Stimulated activated CD4-positive, alpha-beta T cell treated with anti-CD3 and anti-CD28 coated beads, Interleukin-4, amount 100 ng/mL, for 48 hours (primary cell): ENCODE measurements at places on chromosomes 2 and 18.

- DNase-seq: no peak
These were observed 417.6 kb upstream of the LINC00305 start for GRCh38 chr18:64566456-64566855.

DNA sequence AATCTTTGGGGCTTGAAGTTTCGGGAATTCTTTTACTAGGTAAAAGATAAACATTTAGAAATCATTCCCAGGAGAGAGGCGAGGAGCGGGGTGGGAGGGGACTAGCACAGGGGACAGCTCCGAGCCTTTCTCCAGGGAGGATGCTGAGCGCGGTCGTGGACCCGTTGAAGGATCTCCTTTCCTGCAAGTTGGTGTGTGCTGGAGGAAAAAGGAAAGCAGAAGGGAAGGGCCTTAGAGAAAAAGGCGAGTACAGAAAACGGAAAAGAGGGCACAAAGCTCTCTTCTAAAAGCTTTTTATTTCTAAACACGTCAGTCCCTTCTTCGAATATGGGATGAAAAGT, 640 bp downstream of the SLC39A6 start:
- no peak for DNase-seq

DNA sequence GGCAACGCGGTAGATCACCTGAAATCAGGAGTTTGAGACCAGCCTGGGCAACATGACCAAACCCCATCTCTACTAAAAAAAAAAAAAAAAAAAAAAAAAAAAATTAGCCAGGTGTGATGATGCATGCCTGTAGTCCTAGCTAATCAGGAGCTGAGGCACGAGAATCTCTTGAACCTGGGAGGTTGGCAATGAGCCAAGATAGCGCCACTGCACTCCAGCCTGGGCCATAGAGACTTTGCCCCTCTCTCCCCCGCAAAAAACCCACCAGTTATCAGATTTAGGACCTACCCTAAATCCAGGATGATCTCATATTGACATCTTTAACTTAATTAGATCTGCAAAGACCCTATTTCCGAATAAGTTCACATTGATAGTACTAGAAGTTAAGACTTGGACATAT, 29.2 kb upstream of the LDAH start:
- DNase-seq: no peak

DNA sequence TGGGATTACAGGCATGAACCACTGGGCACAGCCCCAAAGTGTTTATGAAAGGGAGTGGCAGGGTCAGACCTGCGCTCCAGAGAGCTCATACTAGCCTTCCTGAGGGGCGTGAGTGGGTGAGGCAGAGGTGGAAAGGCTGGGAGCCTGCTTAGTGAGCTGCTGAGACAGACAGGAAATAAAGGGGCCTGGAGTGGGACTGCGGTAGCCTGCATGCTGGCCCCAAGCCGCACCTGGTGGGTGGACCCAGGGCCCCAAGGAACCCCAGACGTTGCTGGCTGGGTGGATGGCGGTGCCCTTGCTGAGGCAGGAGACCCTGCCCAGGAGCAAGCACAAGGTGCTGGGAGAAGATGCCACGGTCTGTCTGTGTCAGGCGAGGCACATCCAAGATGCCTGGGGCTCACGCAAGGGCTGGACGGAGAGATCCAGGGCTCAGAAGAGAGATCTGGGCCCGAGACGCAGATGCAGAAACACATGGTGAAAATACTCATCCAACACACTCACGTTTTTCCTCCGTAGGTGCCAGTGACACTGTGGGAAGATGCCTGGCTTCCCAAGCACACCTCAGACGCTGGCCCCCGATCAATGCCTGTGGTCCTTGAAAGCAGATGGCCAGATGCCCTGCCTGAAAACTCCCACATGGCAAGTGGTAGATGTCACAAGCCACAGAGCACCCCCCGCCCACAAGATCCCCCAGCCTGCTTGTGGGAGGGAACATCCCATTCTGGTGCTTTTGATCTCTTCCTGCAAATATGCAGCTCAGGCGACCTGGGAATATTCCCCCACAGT, 151.1 kb downstream of the GLI2 start:
- DNase-seq: no peak

DNA sequence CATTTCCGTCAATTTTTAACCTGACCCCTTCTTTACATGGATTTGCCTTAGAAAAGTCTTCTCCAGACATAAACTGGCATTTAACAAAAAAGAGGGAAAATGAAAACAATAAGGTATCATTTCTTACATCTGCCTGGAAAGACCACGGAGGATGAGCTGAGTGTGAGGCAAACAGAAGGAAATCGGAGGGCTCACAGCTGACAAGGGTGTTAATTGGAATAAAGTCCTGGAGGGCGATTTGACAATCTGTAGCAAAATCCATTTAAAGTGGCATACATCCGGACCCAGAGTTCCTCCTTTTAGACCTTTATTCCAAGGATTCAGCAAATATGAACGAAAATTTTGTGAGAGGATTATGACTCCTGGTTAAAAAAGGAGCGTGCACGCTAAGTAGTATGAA, 179.7 kb upstream of the COPS8 start:
- DNase-seq: no peak

DNA sequence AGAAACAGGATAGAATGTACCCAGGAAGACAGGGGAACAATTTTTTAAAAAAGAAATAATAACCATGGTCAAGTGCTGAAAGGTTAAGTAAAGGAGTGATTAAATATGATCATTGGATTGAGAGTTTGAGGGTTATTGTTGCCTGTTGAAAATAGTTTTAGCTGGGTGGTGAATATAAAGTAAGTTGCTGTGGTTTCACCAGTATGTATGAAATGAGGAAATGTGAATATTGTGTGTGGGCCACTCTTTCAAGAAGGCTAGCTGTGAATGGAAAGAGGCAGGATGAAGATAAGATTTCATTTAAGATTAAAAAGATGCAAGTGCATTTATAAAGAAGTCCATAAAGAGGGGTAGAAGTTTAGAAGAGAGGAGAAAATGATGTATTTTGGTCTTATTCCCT, 53.8 kb downstream of the GULP1 start:
- no peak for DNase-seq

DNA sequence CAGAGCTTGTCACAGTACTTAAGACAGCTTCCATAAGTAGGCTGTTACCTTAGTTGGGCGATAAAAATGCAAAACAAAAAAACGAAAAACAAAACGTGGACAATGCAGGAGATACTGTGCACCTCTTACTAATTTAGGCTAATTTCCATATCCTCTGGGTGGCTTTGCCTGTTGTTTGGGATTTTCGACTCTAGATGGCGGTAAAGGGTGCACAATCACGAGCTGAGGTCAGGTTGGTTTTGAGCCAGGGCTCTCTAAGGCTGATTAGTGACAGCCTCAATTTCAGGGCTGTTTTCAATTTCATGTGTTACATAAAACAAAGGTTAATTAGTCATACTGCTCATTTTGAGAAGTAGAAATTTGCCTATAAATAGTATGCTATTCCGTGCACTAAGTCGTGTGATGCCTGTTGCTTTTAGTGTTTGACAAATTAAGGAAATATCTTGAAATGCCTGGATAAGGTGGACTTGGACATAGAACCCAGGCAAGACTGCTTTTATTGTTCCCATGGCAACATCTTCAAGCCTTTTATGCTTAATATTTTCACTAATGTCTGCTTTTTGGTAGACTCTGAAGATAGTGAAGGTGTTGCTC, 493.1 kb downstream of the SOCS6 start:
- peak; percentile 44 for DNase-seq

DNA sequence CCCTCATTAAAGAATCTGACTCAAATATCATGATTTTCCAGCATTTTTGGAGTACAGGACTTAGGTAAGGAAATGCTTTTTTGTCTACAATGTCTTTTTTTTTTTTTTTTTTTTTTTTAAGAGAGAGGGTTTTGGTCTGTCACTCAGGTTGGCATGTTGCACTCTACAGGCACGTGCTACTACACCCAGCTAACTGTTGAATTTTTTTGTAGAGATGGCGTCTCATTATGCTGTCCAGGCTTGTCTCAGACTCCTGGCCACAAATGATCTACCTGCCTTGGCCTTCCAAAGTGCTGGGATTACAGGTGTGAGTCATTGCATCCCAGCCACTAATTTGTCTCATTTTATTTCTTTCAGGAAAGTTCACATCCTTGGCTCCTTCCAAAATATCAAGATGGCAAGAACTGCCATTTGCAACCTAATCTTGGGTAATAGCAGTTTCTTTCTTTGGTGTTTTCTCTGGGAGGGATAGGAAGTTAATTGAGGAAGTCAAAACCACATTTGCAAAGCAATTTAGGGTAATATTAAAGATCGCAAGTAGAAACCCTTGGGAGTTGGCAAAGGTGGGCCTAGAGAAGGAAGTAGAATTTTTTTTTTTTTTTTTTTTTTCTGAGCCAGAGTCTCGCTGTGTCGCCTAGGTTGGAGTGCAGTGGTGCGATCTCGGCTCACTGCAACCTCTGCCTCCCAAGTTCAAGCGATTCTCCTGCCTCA, 15.5 kb downstream of the PNO1 start:
- DNase-seq: no peak

GRCh38 chr2:240857039-240858008, 11.3 kb upstream of the AGXT start:
- no peak for DNase-seq

DNA sequence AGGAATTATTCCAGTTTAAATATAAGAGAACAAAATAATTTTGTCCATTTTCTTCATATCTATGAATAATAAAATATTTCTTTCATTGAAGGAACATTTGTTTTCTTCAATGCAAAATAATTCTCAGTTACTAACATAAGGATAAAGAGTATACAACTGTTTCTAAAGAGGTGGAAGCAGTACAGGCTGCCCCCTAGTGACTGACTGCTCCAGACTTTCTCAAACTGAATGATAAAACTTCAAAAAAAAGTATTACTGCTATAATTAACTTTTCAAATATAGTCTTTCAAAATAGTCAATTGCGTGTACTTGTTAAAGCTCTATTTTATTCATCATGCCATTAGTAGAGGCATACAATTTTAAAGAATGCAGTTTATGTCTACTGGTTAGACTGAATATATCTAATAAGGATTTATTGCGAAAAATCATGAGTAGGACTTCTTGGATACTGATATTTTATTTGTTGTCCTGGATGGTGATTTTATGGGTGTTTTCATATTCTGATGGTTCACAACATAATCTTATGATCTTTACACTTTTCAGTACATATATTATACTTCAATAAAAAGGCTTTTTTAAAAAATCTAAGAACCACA, 100.1 kb downstream of the WDPCP start:
- DNase-seq: no peak

DNA sequence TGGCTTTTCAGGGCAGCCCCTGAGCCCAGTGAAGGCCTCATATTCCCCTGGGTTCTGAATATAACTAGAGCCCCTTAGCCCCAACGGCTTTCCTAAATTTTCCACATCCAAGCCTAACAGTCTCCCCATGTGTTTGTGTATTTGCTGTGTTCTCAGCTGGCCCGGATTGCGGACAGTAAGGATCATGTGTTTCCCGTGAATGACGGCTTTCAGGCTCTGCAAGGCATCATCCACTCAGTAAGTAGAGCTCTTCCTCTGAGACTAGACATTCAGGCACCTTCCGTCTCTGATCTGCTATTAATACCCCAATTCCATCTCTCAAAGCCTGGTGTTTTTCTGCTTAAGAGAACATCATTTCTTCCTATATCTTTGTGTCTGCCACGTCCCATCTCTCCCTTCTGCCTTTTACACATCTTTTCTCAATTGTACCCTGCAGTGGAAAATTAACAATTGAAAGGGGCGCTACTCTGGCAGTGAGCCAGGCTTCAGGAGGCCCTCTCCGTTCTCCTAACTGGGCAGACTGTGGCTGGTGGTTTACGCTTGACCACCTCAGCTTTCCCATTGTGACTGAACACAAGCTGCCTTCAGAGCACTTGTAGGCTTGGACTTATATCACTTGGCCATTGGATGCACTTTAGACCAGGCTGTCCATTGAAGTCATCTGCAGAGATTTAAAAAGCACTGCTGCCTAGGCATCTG, 64.4 kb downstream of the ANTXR1 start:
- no peak for DNase-seq

GRCh38 chr2:15754703-15755099, 163.0 kb downstream of the DDX1 start:
- no peak for DNase-seq

DNA sequence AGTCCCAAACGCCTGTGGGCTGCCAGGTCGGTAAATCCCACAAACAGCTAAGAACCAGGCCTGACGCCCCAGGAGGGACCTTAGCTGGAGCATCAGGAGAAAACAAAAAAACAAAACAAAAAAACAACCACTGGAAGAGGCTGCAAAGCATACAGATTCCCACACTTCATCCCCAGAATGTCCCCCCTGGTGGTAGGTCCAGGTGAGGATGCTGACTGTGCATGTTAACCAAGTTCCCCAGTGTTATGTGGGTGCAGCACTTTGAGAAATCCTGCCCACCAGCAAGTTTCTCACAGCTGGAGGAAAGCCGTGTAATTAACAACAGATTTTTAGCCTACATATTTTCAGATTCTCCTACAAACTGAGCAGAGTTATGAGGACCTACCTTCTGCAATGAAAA, 15.1 kb downstream of the ST3GAL5 start:
- no peak for DNase-seq

DNA sequence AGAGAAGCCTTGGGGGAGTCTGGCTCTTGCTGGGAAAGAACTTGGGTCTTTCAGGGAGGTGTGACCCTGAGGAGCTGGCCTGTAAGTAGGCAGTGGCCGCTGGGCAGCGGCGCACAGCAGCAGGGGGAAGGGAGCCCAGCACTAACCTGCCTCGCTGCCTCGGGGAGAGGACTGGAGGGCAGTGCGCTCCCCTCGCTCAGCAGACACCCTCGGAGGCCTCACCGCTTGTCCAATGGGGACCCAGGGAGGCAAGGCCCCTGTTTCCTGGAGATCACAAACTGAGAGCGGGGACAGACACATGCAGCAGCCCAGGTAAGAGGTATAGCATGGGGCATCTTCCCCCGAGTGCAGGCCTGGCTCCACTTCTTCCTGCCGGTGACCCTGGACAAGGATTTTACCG, 3.3 kb downstream of the DNMT3A start:
- no peak for DNase-seq

GRCh38 chr2:8115456-8115855, 566.4 kb upstream of the ID2 start:
- no peak for DNase-seq

GRCh38 chr18:12659904-12660605, 2.1 kb upstream of the SPIRE1 start:
- DNase-seq: peak; percentile 24

- no peak for DNase-seq
These were observed 44.3 kb downstream of the CYRIA start for GRCh38 chr2:16621316-16621715.

DNA sequence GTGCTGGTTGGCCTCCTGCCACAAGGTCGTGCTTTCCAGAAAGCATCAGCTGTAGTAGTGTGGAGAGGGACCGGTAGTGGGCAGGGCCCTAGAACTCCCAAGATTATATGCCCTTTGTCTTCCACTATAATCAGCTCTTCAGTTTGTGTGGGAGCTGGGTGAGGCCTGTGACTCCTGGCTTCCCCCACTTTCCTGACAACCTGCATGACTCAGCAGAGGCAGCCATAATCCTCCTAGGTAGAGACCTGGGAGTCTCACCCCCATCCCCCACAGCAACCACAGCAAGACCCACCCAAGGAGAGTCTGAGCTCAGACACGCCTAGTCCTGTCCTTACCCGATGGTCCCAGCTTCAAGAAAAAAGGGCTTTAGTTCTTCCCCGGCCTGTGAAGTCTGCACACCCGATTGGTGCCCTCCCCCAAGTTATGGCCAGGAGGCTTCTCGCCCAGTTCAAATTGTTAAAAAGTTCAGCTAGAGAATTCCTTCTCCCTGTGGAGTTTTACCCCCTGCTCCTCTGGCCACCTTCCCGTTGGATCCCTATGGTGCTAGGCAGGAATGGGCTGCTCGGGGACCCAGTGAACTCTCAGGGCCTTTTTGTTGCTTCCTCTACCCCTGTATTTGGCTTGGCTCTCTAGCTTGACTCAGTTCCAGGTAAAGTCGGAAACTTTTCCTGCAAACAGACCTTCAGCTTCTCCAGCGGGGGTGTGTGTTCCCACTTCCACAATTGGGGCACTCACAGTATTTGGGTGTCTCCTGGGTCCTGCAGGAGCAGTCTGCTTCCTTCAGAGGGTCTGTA, 57.8 kb upstream of the FAM237A start:
- DNase-seq: no peak
